ENCODE measurements at places on chromosomes 6 and 20.

DNA sequence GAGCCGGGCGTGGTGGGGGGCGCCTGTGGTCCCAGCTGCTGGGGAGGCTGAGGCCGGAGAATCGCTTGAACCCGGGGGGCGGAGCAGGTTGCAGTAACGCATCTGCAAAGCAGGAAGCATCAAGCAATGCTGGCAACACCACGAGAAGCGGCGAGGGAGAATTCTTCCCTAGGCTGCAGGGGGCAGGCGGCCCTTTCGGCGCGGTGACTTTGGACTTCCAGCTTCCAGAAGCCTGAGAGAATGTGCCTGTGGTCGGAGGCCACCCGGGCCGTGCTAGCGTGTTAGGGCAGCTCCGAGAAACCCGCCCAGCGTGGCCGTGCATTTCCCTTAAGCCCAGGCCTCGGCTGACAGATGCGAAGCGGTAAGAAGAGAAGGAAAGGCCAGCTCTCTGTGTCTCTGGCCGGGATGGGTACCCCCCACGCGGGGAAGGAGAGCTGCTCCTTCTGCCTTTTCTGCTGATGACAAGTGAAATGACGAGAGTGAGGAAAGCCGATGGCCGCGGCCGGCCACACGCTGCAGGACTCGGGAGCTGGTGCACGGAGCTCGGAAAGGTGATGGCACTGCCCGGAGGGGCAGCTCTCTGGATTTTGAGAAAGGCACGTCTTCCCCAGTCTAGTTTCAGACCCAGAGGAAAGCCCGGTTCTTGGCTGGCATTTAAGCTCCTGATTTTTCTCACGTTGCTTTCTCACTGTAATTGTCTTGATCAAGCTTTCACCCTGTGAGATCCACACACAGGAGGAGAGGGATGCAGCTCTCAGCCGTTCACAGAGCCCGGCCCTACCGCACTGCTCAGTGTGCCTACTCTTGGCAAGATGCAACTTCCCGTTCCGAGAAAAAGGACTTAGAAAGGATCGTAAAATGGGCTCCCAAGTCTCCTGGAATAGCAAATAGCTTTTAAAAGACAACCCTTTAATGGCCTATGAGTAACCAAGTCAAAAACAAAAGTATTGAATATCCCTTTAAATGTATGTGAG, 68.3 kb upstream of the EXOC2 start:
- DNase-seq, result no peak

DNA sequence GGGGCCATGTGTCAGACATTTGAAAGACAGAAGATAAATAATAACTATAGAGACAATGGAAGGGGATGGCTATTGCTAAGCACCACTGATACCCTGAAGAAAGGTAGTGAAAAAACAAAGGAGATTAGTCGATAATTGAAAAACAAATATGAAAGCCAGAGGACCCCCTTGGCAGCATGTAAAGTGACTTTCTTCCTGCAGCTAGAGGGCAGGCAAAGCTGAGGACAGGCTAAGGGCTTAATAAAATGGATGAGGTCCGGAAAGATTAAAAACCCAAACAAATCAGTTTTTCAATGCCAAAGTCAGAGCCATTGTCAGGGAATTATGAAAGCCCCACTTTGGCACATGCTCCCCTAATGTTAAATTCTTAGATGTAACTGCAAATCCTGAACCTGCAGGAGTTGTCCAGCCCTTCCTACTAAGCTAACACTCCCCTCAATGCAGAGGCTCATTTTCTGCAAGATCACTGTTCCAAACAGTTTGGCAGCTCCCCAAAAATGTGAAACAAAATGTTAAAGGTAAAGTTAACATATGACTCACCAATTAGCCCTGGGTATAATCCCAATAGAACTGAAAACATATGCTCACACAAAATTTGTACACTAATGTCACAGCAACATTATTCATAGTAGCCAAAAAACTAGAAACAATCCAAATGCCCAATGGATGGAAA, 1177.9 kb downstream of the GRIK2 start:
- no peak for DNase-seq

DNA sequence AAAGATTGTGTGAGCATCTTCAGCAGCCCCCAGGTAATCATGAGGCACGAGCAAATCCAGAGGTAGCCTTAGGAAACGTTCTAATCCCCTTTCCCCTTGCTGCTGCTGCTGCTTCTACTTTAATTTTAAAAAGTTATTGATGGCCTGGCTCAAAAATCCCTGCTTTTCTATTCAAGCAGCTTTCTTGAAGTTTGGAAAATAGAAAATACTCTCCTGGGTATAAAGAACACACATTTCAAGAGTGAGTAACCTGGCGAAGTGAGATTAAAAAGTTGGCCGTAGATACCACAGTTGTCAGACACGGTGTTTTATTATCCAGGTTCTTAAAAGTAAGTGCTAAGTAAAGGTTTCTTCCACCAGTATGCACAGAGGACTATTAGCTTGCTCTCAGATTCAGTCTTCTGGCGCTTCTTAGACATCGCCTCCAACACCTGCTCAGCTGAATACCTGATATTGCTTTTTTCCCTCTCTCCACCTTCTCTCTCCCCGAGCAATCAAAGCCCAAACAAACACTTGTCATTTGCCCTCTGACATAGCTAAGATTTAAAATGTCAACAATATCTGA, 150.7 kb downstream of the EDN3 start:
- DNase-seq, result no peak

GRCh38 chr20:44395461-44396340, 40.2 kb downstream of the HNF4A start:
- no peak for DNase-seq

GRCh38 chr20:46993465-46994095, 98.9 kb downstream of the EYA2 start:
- no peak for DNase-seq

DNA sequence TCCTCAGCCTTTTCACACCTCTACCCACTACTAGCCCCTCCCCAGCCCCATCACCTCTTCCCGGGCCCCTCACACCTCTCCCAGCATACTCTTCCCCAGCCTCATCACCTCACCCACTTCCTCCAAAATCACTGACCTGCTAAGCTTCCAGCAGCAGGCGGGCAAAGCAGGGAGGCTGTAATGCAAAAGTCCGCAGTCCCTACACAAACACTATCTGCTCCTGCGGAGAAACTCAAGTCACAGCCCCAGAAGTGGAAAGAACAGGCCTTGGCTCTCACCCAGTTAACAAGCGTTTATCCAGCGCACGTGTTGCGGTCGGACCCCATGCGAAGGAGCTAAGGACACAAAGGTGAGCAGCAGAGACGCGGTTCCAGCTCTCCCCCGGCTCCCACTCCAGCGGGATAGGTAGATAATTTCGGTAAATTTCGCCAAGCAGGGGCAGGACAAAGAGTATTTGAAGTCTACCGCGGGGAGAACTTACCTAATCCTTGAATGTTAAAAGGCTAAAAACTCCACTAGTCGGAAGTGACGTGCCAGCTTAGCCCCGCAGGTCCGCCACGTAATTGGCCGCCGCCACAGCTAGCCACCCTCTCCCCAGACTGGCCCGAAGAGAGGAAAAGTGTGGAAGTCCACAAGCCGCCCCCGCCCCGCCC, 728 bp upstream of the TRIM39 start:
- no peak for DNase-seq

- no peak for DNase-seq
Measured at GRCh38 chr20:23084845-23085365, 1.2 kb downstream of the CD93 start.

GRCh38 chr20:51020657-51021056, 2.2 kb downstream of the KCNG1 start:
- DNase-seq, result no peak

- DNase-seq, result no peak
Measured at GRCh38 chr6:93496548-93496947, 77.2 kb upstream of the EPHA7 start.

DNA sequence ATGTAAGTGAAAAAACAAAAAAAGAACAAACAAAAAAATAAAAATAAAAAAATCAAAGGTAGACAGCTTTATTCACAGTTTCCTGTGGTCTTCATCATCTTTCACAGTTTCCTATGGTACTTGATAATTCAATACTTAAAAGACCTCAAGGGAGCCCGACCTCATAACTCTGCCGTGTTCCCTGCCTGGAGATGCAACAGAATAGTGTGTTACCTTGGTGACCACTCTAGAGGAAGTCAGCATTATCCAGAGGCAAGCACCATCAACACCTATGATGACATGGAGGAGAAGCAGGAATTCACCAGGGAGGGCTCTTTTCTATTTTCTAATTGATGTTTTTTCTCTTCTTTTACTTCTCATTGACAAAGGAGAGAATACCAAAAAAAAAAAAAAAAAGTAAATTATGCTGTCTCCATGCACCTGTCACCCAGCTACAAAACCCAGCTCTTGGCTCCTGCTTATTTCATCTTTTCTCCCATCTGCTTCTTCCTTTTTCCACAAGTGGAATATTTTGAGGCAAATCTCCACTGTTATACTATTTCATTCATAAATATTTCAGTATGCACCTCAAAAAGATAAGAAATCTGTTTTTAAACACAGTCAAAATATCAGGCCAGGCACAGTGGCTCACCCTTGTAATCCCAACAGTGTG, 95.8 kb upstream of the STXBP5 start:
- no peak for DNase-seq

GRCh38 chr20:50226093-50226974, 35.7 kb downstream of the CEBPB start:
- no peak for DNase-seq

DNA sequence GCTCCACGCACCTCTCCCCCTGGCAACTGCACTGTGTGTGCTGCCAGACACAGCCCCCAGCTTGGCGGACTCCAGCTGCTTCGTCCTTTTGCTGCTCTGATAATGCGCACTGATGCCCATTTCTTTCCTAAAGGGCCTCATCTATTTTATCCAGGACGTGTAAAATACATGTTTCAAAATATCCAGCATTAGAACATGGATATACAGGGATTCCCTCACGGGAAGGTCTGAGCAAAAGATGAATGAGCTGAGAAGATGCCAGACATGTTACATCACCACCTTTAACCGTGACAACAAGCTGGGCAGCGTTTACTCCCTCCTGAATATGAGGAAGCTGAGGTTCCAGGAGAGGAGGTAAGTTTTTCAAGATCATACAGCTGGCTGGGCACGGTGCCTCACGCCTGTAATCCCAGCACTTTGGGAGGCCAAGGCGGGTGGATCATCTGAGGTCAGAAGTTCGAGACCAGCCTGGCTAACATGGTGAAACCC, 32.8 kb downstream of the TNXB start:
- no peak for DNase-seq

DNA sequence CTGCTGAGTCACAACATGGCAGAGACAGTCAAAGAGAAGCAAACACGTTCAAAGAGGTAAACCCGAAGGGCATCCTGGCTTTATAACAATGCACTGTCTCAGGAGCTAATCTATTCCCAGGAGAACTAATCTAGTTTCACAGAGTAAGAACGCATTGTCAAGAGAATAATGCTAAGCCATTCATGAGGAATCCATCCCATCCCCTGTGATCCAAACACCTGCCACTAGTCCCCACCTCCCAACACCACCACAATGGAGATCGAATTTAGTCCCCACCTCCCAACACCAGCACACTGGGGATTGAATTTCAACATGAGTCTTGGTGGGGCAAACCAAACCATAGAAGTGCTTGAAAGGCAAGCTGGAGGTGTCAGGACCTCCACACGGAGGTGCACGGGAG, 231.5 kb upstream of the ID4 start:
- no peak for DNase-seq

- no peak for DNase-seq
Measured at GRCh38 chr6:97790926-97791590, 508.0 kb upstream of the MMS22L start.

GRCh38 chr6:69933239-69933638, 66.9 kb downstream of the COL19A1 start:
- DNase-seq, result no peak

GRCh38 chr6:8219352-8219943, 117.1 kb upstream of the EEF1E1 start:
- no peak for DNase-seq
